ENCODE measurements at places on chromosomes 5 and 9.

- DNase-seq, result no peak
Measured at GRCh38 chr5:140240987-140241706, 61.8 kb downstream of the PFDN1 start.

- DNase-seq, result no peak
Measured at GRCh38 chr9:130608554-130609134, 29.3 kb downstream of the FUBP3 start.

- DNase-seq, result no peak
Measured at GRCh38 chr5:166582416-166582815, 1709.0 kb upstream of the WWC1 start.

- no peak for DNase-seq
Measured at GRCh38 chr5:56409331-56410190, 176.4 kb upstream of the ANKRD55 start.

GRCh38 chr5:62299101-62299500, 6.9 kb upstream of the KIF2A start:
- no peak for DNase-seq

GRCh38 chr9:20271723-20272122, 350.6 kb downstream of the MLLT3 start:
- DNase-seq, result no peak

DNA sequence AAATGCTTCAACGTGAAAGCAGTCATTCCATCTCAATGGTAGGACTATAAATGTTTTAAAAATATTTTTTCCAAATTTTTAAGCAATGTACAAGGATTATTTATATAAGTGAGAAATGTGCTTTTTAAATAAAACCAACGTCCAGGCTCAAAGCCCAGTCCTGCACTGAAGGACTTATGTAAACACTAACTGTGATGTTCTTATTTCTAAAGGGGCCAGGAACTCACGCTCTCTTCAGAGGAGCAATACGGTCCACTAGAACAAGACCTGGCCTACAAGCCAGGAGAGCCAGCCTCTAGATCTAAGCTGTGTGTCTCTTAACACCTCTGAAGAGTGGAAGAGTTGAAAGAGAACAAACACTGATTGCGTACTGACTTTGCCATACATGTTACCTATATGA, 12.1 kb downstream of the TTLL11 start:
- DNase-seq, result no peak

DNA sequence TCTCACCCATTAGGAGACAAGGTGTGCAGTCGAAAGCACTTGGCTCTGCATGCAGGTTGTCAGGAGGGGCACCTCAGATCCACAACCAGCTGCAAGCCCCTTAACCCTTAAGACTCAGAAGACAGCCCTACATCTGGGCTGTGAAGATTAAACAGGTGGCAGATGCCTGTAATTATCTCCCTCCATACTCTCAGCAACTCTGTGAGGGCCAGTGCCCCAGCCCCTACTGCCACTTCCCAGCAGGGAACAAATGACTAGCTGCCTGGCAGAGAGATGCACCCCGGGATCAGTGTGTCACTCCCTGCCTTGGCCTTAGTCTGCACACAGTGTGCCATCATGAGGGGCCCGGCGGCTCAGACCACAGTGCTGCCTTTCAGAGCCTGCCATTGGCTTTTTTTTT, 42.0 kb downstream of the CRB2 start:
- DNase-seq, result no peak

GRCh38 chr5:122165559-122166078, 36.3 kb downstream of the ZNF474 start:
- no peak for DNase-seq

- DNase-seq, result no peak
Measured at GRCh38 chr9:120348951-120349429, 231.0 kb downstream of the CDK5RAP2 start.

DNA sequence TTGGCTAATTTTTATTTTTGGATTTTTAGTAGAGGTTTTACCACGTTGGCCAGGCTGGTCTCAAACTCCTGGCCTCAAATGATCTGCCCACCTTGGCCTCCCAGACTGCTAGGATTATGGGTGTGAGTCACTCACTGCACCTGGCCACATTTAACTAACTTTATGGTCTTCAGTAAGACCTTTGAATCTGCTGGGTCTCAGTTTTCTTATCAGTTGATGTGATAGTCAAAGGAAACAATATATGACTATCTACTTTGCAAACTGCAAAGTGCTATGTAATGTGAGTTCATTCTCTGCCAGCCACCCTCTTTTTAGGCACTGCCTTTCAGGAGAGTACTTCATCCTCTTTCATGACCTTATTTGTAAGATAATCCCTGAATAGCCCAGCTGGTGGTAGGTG, 474.7 kb downstream of the PDE4D start:
- DNase-seq, result no peak

GRCh38 chr5:83914199-83914598, 193.5 kb upstream of the HAPLN1 start:
- peak; percentile 54 for DNase-seq

DNA sequence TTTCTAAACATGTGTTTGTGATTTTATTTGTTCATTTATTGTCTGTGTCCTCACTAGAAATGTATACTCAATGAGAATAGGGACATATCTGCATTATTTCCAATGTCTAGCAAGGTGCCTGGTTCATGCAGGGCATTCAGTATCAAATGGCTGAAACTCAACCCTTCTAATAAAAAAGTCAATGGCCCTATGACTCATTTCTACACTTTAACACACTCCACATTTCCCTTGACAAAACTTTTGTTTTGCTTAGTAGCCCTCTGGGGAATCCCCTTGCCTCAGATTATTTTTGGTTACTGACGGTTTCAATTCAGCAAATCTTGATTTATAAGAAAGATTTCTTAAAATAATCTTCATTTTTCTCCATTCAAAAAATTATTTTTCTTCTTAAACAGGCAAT, 206.0 kb upstream of the DMRTA1 start:
- no peak for DNase-seq

- no peak for DNase-seq
Measured at GRCh38 chr9:76500061-76500460, 41.1 kb downstream of the GCNT1 start.

DNA sequence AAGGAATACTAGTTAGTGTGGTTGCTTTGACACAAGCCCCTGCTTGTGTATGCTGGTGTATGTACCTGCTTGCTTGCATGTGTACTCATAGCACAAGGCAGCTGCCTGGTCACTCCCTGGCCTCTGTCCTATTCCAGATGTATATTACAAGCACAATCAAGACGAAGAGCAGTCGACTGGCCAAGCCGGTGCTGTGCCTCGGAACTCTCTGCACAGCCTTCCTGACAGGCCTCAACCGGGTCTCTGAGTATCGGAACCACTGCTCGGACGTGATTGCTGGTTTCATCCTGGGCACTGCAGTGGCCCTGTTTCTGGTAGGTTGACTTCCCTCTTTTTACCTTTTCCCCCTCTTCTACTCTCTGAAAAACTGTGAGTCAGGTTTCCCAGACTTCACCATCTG, 72.1 kb downstream of the BAAT start:
- no peak for DNase-seq

DNA sequence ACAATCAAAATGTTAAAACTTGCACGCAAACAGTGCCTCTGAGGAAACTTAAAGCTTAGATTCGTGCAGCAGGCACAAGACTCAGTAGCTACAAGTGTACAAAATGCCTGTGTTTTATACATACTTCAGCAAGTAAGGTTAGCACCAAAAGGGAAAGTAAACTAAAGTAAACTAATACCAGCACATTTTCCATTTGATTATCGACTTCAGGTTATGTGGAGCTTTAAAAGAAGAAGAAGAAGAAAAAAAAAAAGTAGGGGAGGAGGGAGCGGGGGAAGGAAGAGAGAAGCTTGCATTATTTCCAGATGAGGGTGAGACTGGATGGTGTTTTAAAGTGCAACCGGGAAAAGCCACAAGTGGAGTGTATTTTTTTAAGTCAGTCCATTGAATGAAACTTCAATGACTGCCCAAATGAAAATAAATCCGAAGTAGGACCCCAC, 596 bp upstream of the ADAMTS6 start:
- DNase-seq, result no peak

DNA sequence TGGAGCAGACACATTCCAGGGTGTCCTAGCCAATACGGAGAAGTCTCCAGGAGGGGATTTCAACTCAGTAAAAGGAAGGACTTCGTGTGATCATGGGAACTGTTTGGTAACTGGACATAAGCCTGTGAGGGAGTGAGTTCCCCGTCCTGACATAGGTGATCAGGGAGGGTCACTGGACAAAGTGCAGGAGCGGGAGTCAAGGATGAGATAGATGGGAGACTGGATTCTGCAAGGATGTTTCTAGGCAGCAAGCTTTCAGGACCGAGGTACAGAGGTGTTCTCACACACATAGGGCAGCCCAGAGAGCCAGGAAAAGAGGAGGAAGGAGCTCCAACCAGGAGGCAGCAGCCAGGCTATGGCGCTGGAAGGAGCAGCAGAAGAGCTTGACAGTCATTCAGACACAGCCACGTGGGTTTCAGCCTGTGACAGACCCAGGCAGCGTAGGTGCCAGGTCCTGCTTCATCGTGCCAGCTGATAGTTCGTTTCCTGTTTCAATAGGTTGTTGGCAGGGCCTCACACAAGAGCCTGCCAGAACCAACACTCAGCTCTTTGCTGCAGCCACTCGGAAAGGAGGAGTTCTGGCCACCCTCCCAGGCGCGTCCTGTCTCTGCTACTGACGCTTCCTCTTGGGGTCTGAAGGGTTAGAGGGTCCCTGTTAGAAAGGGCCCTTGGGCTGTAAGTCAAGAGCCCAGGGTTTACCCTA, 84.1 kb downstream of the AMBP start:
- peak; percentile 18 for DNase-seq

DNA sequence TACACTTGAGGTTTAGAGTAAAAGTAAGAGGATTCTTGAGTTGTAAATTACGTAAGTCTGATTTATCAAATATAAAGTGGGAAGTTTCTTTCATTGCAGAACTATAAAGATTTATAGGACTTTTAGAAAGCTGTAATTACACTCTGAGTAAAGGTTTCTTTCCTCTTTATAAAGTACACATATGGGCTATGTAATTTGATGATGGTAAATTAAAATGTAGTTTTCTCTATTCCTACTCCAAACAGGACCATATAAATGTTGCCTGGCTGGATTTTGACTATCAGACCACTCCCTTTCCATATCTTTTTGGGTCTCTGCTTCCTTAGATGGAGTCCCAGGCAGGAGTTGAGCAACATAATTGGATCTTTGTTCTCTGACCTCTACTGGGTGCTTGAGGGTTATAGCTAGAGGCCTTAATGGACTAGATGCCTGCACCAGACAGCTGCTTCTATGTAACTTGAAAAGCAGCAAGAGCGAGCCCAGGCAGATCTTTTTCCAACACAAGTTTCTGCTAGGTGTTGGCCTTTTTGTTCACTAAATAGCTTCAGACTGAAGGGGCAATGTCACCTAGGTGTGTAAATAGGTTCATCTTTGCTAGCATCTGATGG, 11.4 kb upstream of the TEX48 start:
- no peak for DNase-seq

DNA sequence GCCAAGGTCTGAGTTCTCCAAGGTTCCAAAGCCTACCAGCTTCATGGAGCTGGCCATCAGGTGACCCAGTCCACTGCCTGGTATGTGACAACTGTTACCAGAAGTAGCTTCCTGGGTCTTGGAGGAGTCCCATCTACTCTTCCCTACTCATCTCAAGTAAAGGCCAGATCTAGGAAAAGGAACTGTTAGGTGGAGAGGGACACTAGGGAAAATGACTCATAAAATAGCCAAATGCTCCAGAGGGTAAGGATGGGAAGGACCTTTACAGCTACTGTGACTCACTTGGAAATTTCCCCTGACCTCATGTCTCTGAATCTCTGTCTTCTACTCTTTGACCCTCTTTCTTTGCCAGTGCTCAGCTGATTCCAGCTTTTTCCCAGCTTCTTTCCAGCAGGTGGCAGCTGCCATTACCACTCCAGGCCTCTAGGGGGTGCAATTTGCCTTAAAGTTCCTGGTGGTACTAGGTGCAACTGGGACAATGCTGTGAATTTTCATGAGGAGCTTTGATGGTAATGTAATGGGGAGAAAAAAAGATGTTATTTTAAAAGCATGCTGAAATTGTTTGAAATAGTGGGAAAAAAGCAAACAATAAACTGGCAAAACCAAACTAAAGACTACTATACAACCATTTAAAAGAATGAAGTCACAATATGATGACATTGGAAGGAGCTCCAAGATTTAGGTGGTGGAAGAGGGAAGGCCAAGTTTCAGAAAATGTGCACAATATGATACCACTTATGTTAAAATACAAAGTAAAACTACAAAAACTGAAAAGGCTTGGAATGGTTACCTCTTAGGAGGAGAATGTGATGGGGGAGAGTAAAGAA, 27.1 kb upstream of the MYORG start:
- peak; percentile 16 for DNase-seq

DNA sequence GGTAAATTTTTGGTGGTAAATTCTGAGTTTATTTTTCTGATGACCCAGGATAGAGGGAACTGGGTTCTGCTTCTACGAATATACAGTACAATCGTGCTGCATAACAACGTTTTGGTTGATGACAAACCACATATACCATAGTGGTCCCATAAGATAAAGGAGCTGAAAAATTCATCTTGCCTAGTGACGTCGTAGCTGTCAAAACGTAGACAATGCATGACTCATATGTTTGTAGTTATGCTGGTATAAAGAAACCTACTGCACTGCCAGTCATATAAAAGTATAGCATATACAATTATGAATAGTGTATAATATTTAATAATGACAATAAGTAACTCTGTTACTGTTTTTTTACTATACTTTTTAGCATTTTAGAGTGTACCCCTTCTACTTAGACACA, 244.0 kb downstream of the GAS1 start:
- DNase-seq, result no peak

GRCh38 chr5:15499528-15500324, at the start of gene FBXL7:
FBXL7 (plus strand) TSS chr5:15500180.
- no peak for DNase-seq

- DNase-seq, result no peak
Measured at GRCh38 chr9:76642701-76643209, 121.5 kb upstream of the PCA3 start.

- peak; percentile 49 for DNase-seq
Measured at GRCh38 chr5:150801117-150801927, 22.8 kb downstream of the SMIM3 start.

Data from MV-4-11 (cell line).